ENCODE measurements at places on chromosomes 2 and 18.

DNA sequence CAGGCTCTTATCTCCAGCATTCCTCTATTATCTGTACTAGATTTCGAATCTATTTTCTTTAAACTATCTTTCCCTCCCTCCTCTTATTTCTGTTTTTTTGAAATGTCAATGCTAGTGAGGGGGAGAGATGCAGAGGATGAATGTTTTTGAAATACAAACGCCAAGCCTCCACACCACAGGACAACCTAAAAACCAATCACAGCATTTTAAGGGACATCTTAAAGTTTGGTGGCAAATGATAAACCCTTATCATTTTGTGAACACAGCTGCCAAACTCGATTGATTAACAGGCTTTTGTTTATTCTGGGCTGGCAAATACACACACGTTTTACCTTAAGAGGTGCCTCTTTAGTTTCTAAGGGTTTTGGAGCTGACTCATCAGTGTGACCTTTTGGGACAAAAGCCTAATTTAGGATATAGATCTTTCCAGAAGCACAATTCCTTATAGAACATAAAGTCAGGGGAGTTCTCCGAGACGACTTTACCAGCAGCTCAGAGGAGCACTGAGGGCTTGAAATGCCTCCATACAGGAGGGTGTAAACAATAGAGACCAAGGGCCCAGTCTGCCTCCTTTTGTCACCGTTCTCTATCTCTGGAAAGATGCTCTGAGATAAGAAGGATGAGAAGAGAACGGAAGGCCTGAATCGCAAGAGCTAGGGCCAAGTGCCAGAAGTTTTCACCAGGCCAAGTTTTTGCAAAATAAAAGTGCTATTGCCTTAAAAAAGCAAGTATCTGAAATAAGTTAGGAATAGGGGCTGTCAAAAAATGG is 4.2 kb upstream of the MEIS1 start:
- DNase-seq = no peak

- DNase-seq = no peak
Observed at GRCh38 chr2:160220545-160221009, 20.5 kb upstream of the ITGB6 start.

- DNase-seq = no peak
Observed at GRCh38 chr2:235458839-235459273, 35.0 kb upstream of the AGAP1 start.

DNA sequence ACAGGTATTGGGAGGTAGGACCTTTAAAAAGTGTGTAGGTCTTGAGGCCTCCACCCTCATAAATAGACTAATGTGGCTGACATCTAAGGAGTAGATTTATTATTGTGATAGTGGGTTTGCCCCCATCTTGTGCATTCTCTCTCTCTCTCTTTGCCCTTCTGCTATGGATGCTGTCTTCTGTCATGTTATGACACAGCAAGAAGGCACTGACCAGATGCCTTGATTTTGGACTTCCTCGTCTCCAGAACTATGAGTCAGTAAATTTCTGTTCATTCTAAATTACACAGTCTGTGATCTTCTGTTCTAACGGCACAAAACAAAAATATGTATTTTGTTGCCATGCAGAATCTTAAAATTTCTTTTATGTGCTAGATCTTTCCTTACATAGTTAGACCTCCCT is 66.9 kb downstream of the ATAD2B start:
- DNase-seq = no peak

- DNase-seq = no peak
Observed at GRCh38 chr18:33849731-33850130, 271.7 kb downstream of the ASXL3 start.

DNA sequence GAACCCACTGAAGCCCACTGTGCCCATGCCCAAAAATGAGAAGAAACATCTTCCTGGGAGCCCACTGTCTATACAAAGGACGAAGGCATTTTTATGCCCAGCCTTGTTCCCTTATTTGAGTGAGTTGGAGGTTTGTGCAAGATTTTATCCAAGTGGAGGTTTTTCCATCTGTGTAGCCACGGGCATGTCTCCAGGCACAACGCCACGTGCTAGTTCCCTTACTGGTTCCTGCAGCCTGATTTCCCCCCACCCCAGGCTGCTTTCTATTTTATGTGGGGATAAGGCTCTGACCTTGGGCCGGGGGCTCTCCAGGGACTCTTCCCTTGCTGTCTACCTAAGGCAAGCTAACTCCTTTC is 22.2 kb upstream of the TXNL4A start:
- no peak for DNase-seq

DNA sequence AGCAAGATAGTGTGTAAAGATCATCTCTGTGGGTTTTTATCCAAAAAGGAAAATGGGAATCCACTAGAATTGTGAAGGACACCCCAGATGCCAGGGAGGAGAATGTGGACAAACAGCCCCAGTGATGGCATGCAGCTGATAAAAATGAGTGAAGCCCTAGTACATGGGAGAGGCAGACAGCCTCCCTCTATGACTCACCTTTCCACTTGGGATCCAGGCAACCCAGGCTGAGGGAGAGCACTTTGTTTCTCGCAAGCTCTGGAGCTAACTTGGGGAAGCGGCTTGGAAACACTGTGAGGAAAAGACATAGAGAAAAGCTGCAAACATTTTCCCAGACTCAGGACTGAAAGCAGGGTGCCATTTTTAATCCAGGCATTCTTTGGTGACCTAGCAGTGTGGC is 5.3 kb upstream of the FLACC1 start:
- DNase-seq = no peak

- DNase-seq = no peak
Observed at GRCh38 chr18:77344786-77345500, 95.3 kb downstream of the GALR1 start.

- no peak for DNase-seq
Observed at GRCh38 chr2:24038786-24039499, 8.2 kb downstream of the WDCP start.

GRCh38 chr2:229586746-229587705 is 127.3 kb downstream of the DNER start:
- DNase-seq = no peak

- DNase-seq = no peak
Observed at GRCh38 chr18:21739604-21740537, 721 bp upstream of the MIB1 start.

Data from cortex of kidney (tissue), 1 donor.